ENCODE measurements at places on chromosomes 16 and 17.
A peak's percentile ranks its signal among the peaks of the same experiment; 100 is the strongest.

GRCh38 chr17:35709874-35710273, 21.6 kb upstream of the RASL10B start:
- DNase-seq = no peak

DNA sequence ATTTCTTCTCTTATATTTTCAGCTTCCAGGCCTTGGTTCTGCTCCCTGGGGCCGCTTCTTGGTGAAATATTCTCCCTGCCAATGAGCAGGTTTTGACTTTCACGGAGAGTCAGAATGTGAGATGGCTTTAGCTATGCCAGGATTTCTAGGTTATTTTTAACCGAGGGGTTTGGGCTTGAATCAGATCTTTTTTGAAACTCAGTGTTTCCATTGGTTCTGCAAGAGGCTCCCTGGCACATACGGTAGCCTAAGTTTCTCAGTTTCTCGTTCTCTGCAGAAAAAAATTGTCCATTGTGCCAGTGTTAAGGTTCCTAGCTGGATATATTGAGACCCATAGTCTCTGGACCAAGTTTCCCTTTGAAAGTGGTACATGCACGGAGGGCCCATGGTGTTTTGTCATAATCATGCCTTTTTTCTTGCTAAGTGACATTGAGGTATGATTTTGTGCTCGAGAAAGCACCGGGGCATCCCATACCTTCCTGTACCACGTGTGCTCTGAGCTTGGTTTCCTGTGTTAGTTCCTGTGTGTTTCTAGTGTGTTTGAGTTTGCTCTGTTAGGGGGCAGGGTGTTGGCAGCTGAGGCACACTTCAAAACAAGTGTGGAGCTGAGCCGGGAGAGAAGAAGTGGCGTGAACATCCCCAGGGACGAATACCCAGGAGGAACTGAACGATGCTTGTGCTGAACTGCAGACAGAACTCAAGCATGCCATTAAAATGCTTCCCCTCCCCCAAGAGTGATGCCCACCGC, 127.2 kb downstream of the HS3ST3B1 start:
- no peak for DNase-seq

DNA sequence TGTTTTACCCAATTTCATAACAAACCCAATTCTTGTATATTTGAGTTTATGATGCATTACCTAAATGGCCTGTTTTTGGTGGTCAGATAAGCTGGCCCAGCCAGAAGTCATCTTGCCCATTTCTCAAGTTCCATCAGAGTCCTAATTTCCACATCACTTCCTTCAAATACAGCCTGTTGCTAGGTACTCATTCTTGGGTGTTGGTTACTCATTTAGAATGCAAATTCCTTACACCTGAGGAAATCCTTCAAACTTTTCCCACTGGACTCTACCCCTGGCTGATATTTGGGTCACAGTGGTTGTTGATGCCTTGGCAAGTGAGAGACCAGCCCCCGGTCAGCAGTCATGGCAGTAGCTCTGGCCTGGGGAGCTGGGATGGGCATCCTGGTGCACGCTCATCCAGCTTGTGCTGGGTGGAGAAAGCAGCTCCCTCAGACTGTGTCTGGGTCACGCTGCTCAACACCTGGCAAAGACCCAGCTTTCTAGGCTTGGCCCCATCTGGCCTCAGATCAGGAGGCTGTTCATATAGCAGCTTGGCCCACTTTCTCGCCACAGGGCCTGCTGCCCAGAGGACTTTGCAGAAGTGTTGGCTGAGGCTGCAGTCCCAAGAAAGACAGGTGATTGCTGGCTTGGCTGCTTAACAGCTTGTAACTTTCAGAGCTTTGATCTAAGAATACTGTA, 25.8 kb downstream of the WSB1 start:
- peak; percentile 2 for DNase-seq

DNA sequence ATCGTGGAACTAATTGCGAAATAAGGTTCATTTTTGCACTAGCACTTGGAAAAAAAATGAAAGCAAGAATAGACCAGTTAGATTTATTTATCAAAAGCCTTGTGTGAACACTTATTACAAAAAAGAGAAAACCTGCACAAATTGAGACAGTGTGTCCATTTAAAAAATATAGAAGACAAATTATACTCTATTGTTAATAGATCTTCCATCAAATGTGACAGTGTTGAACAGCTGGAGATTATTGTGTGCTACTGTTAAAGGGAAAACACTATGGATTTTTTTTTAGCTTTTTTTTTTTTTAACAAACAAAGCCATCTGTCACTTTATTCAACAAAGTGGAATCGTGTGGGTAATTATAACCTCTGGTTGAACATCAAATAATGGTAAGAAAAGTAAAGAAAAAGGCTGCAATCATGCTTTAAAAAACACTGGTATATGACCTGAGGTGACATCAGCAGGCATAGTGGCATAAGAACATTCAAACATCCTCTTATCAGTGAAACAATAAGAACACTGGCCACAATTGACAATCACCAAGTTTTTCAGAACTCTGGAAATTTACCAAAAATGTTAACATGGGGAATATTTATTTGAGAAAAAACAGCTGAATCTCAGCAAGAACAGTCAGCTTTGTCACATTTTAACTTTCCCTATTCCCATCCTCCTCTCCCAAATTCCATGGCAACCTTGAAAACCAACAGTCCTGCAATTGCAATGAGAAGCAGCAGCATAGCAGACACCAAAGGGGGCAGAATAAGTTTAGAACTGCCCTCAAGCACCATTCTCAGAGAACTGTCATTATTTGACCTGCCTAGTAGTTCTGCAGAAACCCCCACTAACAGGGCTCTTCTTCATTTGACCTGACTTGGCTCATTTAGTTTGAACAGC, 442.3 kb upstream of the MON1B start:
- DNase-seq = no peak

GRCh38 chr17:32388613-32389459, 38.9 kb downstream of the ZNF207 start:
- DNase-seq = peak; percentile 13

GRCh38 chr16:19472482-19472881, 49.4 kb downstream of the GDE1 start:
- DNase-seq = no peak

GRCh38 chr16:75309899-75310430, 58.5 kb upstream of the BCAR1 start:
- no peak for DNase-seq

- DNase-seq = peak; percentile 37
Measured at GRCh38 chr17:6641247-6641863, 495 bp downstream of the TXNDC17 start.

GRCh38 chr17:336110-337021, 16.2 kb downstream of the RPH3AL start:
- no peak for DNase-seq

DNA sequence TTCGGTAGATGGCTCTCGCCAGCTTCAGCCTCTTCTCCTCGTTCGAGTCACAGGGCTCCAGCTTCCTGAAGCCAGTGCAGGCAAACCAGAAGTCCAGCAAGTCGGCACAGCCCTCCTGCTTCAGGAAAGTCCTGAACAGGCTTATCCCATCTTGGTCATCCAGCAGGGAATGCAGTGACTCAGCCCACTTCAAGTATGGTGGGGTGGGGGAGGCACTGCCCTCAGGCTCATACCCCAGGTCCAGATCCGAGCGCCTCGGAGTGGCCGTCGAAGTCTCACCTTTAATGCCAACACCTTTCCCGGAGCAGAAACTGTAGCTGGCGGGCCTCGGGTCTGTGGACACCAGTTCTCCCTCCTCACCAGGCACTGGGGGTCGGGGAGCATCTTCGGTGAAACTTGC, 5.9 kb downstream of the AXIN1 start:
- no peak for DNase-seq

- no peak for DNase-seq
Measured at GRCh38 chr17:57924677-57925076, 30.5 kb downstream of the CUEDC1 start.

DNA sequence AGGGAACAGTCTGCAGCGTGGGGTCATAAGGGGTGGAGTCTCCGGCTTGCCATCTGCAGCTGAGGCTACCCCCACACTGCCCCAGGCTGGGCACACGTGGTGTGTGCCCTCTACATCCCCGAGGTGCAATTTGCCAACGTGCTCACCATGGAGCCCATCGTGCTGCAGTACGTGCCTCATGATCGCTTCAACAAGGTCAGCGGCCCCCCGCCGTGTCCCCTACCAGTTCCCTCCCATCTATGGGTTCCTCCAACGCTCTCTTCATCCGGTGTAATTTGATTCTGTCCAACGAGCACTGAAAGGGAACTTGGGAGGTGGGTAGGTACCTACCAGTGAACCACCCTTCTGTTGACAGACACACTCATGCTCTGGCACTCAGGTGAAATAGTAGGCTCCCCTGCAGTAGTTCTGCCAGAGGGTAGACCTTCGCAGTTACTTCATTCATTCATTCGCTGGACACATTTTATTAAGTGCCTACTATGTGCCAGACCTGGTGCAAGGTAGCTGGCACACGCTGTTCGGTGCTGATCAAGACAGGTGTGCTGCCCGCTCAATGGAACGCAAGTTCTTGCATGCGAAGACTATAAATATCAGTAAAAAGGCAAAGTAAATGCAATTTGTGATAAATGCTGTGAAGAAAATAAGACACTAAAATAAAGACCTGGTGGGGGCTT, 2.7 kb downstream of the MLLT6 start:
- no peak for DNase-seq

- peak; percentile 9 for DNase-seq
Measured at GRCh38 chr16:53913099-53913870, 209.3 kb downstream of the FTO start.

DNA sequence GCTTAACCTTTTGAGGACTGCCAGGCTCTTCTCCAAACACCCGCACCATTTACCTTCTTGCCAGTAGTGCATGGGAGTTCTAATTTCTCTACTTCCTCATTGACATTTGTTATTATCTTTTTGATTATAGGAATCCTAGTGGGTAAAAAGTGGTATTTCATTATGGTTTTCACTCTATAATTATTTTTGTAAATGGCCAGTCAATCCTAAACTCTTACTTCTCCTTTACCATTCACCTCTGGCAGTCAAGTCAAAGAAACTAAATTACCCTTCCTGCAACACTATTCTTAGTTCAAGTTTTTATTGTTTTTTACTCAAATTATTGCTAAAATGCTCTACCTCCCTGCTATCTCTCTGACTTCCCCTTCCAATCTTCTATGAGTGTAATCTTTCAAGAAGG, 29.8 kb upstream of the ANKFY1 start:
- no peak for DNase-seq

GRCh38 chr17:71011391-71011790, 842.1 kb downstream of the KCNJ2 start:
- no peak for DNase-seq

DNA sequence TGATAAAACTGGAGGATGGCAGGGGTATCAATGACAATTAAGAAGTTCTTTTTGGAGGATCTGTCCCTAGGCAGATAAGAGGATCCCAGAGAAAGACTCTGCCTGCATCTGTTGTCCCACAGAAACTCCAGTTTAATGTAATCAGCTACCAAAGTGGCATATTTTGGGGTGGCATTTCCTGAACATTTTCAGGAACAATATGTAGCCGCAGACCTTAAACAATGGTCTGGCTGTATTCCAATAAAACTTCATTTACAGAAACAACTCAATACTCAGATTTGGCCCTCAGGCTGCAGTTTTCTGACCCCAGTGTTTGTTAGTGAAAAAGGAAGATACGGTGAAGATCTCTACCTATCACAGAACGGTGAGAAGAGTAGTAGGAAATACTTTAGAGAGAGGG, 46.1 kb downstream of the KCNJ16 start:
- no peak for DNase-seq

- DNase-seq = no peak
Measured at GRCh38 chr17:48692049-48692448, 30.3 kb downstream of the PRAC1 start.

GRCh38 chr16:73354434-73354833, 306.5 kb upstream of the ZFHX3 start:
- DNase-seq = no peak

- no peak for DNase-seq
Measured at GRCh38 chr17:75795820-75796607, 11.4 kb downstream of the UNK start.

DNA sequence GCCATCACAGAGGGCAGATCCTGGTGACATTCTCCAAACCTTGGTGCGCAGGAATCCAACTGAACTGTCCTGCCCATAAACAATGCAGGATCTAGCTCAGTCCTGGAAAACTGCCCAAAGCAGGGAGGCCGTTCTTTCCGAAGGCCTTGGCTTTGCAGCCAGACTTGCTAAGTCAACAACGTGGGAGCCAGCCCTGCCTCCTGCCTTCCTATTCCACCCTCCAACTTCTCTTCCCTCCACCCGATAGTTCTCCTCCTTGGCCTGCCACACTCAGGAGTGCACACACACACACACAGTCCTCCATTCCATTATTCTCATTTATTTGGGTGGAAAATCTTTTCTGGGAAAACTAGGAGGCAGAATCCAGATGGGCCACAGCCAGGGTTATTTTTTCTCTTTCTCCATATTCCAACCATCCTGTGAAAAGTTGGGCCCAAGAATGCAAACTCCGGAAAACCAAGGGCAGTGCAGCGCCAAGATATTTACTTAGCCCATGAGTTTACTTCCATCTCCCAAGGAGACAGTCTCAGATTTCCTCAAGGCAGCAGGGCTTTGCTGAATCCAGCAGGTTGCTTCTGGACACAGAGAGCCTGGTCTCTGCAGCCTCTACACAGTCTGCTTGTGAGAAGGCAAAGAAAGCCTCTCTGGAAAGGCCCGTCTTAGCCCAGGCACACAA, 15.8 kb downstream of the COPRS start:
- DNase-seq = no peak

DNA sequence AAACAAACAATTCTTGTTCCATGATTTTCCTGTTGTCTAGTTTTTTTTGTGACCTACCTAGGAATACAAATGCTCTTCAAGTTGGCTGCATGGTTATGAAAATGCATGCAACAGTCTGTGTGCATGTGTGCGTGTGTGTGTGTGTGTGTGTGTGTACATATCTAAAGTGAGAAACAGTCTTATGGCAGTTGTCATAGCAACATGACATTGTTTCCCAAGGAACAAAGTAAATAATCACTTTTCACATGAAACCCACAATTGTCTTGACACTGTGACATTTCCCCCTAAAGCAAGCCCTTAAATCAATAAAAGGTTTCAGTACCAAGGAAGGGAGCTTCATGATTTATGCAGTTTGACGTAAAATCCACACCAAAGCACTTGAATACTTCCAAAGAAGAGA, 758.4 kb downstream of the CDH8 start:
- DNase-seq = no peak

GRCh38 chr17:79509490-79509889, 101.4 kb downstream of the RBFOX3 start:
- no peak for DNase-seq

GRCh38 chr17:67813803-67814180, 11.5 kb upstream of the BPTF start:
- DNase-seq = no peak
